ENCODE measurements at places on chromosomes 2 and 18. TPM values are rescaled to one million over a fixed set of nuclear protein-coding genes. Genes with fewer than 3 reads are reported as not detected.
A peak's percentile ranks its signal among the peaks of the same experiment; 100 is the strongest.

GRCh38 chr2:69604026-69604678, 39.4 kb downstream of the AAK1 start:
- no peaks in the 10 kb centered on the region for H3K27me3 ChIP-seq
- no peak overlapping the region for H3K27ac ChIP-seq
- no peak overlapping the region for H3K4me3 ChIP-seq
- DNase-seq, result no peak

Gene DBI
- 605 TPM for polyA plus RNA-seq

GRCh38 chr2:11344956-11345677, 681 bp upstream of the ROCK2 start:
- H3K36me3 ChIP-seq, result no peaks in the 10 kb centered on the region
- DNase-seq, result peak; percentile 51
- peaks cover 49% of the 10 kb centered on the region for H3K4me1 ChIP-seq
- no peaks in the 10 kb centered on the region for H3K27me3 ChIP-seq

Gene CDK15
- 2.9 TPM for polyA plus RNA-seq

GRCh38 chr2:148218326-148219075, 197.6 kb downstream of the MBD5 start:
- H3K4me1 ChIP-seq, result no peaks in the 10 kb centered on the region
- no peaks in the 10 kb centered on the region for H3K27me3 ChIP-seq
- no peaks in the 10 kb centered on the region for H3K36me3 ChIP-seq
- H3K4me3 ChIP-seq, result no peak overlapping the region

DNA sequence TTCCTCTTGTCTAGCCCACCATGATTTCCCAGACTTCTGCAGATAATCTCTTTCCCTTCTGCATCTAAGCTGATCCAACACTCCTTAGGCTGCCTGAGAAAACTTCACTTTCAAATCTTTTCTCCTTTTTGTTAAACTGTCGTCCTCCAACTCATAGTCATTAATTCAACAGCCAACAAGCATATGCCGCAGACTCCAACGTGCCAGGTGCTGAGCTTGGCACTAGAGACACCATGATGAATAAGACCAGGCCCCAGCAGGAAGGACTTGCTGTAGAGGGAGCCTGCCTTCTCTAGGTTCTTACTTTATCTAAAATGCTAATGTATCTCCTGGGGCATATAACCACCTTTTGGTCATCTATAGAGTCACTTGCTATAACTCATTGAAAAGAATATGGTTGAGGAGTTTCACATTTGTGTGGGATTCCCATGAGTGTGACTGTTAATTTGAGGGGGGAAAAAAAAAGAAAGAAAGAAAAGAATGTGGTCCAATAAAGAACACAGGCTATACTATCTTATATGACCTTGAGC, 51.0 kb downstream of the ANKRD44 start:
- no peaks in the 10 kb centered on the region for H3K36me3 ChIP-seq
- no peaks in the 10 kb centered on the region for H3K27me3 ChIP-seq
- H3K4me1 ChIP-seq, result no peaks in the 10 kb centered on the region

DNA sequence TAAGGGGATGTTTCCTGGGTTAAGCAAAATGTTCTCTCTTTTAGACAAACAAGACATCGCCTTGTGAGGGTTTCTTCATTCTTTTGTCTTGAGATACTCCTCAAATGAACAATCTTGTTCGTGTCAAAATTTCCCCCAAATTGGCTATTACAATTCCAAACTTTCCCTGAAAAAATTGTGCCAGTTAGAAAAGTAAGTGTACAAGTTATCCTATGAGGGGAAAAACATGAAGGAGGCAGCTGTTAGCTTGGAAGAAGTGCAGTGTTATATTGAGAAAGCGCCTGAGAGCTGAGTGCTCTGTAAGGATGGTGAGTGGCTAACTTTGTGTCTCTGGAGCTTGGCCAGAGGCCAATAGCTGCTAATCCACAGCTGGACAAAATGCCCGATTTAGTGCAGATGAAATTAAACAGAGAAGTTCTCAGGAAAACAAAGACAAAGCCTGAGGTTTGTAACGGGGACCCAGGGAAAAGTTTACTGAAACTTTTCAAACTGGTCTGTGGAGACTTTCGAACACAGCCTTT, 14.1 kb upstream of the PLEKHH2 start:
- H3K27me3 ChIP-seq, result no peaks in the 10 kb centered on the region
- no peaks in the 10 kb centered on the region for H3K4me1 ChIP-seq
- DNase-seq, result peak; percentile 72
- H3K36me3 ChIP-seq, result no peaks in the 10 kb centered on the region
- no peak overlapping the region for H3K27ac ChIP-seq

Gene SCYGR4
- polyA plus RNA-seq, result not detected

DNA sequence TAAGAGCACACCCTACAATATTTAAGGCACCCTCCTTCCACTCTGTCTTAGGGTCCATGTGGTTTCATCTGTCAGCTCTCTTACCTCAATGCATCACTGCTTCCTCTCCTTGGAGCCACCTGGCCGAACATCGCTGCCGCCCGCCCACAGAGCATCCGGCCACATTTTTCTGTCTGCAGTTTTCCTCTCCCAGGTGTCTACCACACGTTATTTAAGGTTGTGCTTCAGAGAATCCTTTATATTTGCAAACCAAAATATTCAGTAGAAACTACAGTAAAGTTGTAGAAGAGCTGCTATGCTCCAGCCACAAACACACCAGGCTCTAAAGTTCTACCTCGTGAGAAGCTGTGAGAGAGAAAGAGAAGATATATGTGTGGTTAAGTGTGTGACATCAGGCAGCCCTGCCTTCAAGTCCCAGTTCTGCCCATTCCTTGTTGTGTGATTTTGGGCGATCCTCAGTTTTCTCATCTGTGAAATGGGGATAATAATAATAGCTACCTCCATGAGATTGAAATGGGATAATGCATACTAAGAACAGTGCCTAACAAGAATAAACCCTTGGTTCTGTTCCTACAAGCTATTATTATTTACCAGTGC, 4.9 kb upstream of the STK17B start:
- H3K36me3 ChIP-seq, result no peaks in the 10 kb centered on the region
- peaks cover 11% of the 10 kb centered on the region for H3K4me1 ChIP-seq
- no peak overlapping the region for H3K27ac ChIP-seq
- H3K27me3 ChIP-seq, result no peaks in the 10 kb centered on the region
- DNase-seq, result peak; percentile 79
- no peak overlapping the region for H3K4me3 ChIP-seq

Gene CROCC2
- not detected for polyA plus RNA-seq

GRCh38 chr2:200306196-200306930, at the start of gene SPATS2L:
SPATS2L (plus strand) TSS chr2:200306693; CDS start chr2:200389245, 82,552 bp downstream.
- H3K27me3 ChIP-seq, result no peaks in the 10 kb centered on the region
- peak within 1 kb of the TSS; percentile 95 for H3K27ac ChIP-seq
- H3K4me1 ChIP-seq, result peaks cover 43% of the 10 kb centered on the region
- no peaks in the 10 kb centered on the region for H3K36me3 ChIP-seq

DNA sequence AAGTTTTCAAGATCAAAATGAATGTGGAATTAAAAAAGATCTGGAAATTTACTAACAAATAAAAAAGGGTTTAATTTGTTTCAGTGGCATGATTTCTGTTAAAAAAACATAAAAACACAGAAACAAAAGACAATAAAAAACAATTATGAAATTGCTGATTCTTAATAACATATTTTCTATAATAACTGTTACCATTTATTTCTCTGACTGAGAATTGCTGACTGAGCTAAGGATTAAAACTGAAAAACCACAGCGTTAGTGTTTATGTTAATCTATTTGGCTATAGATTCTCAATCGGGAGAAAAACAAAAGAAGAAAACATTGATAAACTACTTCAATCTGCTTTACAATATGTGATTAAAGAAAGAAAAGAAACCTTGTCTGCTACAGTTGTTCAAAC, 678.6 kb upstream of the ZEB2 start:
- no peak overlapping the region for H3K27ac ChIP-seq
- no peaks in the 10 kb centered on the region for H3K4me1 ChIP-seq
- no peak for DNase-seq
- H3K4me3 ChIP-seq, result no peak overlapping the region
- H3K36me3 ChIP-seq, result no peaks in the 10 kb centered on the region
- H3K27me3 ChIP-seq, result no peaks in the 10 kb centered on the region

- H3K36me3 ChIP-seq, result no peaks in the 10 kb centered on the region
- H3K27ac ChIP-seq, result no peak overlapping the region
- no peak overlapping the region for H3K4me3 ChIP-seq
Measured at GRCh38 chr2:178415979-178416378, 35.0 kb downstream of the PRKRA start.

GRCh38 chr2:215479536-215480240, 43.8 kb upstream of the FN1 start:
- H3K36me3 ChIP-seq, result no peaks in the 10 kb centered on the region
- no peak for DNase-seq
- H3K4me3 ChIP-seq, result no peak overlapping the region
- no peaks in the 10 kb centered on the region for H3K27me3 ChIP-seq
- no peaks in the 10 kb centered on the region for H3K4me1 ChIP-seq

GRCh38 chr2:240172071-240172895, 31.8 kb upstream of the OTOS start:
- H3K36me3 ChIP-seq, result no peaks in the 10 kb centered on the region
- H3K4me3 ChIP-seq, result no peak overlapping the region
- no peak overlapping the region for H3K27ac ChIP-seq
- H3K27me3 ChIP-seq, result peaks cover 40% of the 10 kb centered on the region
- H3K4me1 ChIP-seq, result no peaks in the 10 kb centered on the region

- no peak overlapping the region for H3K27ac ChIP-seq
- H3K4me1 ChIP-seq, result peaks cover 12% of the 10 kb centered on the region
- H3K4me3 ChIP-seq, result no peak overlapping the region
Measured at GRCh38 chr2:64410671-64411070, 43.3 kb upstream of the LGALSL start.

DNA sequence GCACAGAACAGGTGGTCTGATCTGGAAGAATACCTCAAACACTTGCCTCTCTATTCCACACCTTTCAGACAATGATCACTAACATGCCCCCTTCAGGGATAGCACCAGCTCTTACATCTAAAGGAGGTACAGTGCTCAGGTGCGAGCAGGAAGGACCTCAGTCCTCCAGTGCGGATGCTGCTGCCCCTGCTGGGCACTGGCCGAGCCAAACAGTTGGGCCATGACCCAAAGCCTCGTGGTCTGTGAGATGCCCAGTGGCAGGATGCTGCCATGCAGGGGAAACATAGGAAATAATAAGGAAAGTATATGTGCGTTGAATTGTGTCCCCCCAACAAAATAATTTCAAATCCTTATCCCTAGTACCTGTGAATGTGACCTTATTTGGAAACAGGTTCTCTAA, 243.7 kb downstream of the NDUFA10 start:
- H3K4me1 ChIP-seq, result no peaks in the 10 kb centered on the region
- DNase-seq, result peak; percentile 10
- H3K27me3 ChIP-seq, result no peaks in the 10 kb centered on the region
- H3K27ac ChIP-seq, result no peak overlapping the region
- H3K36me3 ChIP-seq, result no peaks in the 10 kb centered on the region

Gene DNAJC5G
- not detected for polyA plus RNA-seq

- H3K27ac ChIP-seq, result no peak overlapping the region
- no peak overlapping the region for H3K4me3 ChIP-seq
- no peaks in the 10 kb centered on the region for H3K4me1 ChIP-seq
Measured at GRCh38 chr2:157691131-157691530, 62.5 kb upstream of the ACVR1C start.

DNA sequence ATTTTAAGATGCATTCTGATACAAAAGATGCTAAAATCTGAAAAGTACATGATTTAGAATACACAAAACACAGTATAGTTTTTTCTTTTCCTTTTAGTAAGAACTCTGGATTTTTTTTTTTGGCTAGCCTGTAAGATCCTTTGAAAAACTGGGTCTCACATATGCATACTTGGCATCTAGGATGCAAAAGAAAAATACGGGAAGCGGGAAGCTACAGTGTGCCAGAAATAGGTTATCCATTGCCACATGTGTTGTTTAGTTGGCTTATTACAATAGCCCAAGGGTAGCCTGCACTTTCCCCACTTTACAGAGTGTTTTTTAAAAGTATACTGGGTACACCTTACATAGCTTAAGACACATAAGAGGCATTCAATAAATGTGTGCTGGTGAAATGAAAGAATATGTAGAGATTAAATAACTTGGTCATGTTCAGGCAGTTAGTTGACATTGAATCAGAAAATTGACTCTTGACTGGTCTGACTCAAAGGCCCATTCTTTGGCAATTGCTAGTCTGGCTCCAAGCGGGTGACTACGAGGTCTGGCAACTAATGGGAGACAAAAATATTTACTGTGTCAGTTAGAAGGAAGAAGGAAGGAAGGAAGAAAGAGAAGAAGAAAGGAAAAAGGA, 286.8 kb upstream of the TRIB2 start:
- no peaks in the 10 kb centered on the region for H3K36me3 ChIP-seq
- H3K27ac ChIP-seq, result no peak overlapping the region
- no peaks in the 10 kb centered on the region for H3K4me1 ChIP-seq
- DNase-seq, result no peak
- H3K27me3 ChIP-seq, result no peaks in the 10 kb centered on the region
- H3K4me3 ChIP-seq, result no peak overlapping the region

Gene WDCP
- polyA plus RNA-seq, result 2.0 TPM

Gene VSNL1
- not detected for polyA plus RNA-seq

- no peaks in the 10 kb centered on the region for H3K27me3 ChIP-seq
- DNase-seq, result no peak
- no peak overlapping the region for H3K4me3 ChIP-seq
- H3K4me1 ChIP-seq, result no peaks in the 10 kb centered on the region
- H3K27ac ChIP-seq, result no peak overlapping the region
- H3K36me3 ChIP-seq, result no peaks in the 10 kb centered on the region
Measured at GRCh38 chr2:22530131-22530530, 854.8 kb upstream of the KLHL29 start.

DNA sequence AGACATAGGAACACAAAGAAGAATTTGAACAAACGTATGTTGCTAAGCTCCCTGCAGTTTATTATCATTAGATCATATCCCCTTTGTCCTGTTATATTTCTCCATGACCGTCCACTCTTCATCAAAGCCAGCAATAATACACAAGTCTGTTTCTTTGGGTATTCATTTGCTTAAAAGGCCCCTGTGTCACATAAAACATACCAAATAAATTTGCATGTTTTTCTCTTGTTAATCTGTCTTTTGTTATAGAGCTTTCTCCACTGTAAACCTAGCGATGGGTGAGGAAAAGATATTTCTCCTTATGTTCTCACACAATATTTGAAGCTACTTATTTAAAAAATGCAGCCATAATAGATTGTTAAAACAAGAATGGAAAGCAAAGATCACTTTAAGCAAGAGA, 42.9 kb upstream of the REL start:
- H3K4me3 ChIP-seq, result no peak overlapping the region
- H3K4me1 ChIP-seq, result no peaks in the 10 kb centered on the region
- H3K36me3 ChIP-seq, result no peaks in the 10 kb centered on the region
- H3K27me3 ChIP-seq, result no peaks in the 10 kb centered on the region

- no peak for DNase-seq
- no peak overlapping the region for H3K4me3 ChIP-seq
- no peaks in the 10 kb centered on the region for H3K36me3 ChIP-seq
- no peak overlapping the region for H3K27ac ChIP-seq
Measured at GRCh38 chr2:145273840-145274239, 753.9 kb upstream of the ZEB2 start.

- no peak overlapping the region for H3K4me3 ChIP-seq
- H3K27ac ChIP-seq, result no peak overlapping the region
- no peak for DNase-seq
- no peaks in the 10 kb centered on the region for H3K36me3 ChIP-seq
- no peaks in the 10 kb centered on the region for H3K27me3 ChIP-seq
- no peaks in the 10 kb centered on the region for H3K4me1 ChIP-seq
Measured at GRCh38 chr2:59761966-59762365, 791.5 kb downstream of the BCL11A start.
